ENCODE measurements at places on chromosomes 6 and 20.

GRCh38 chr6:107231243-107231642 lies 115.9 kb upstream of the BEND3 start:
- DNase-seq, result no peak

DNA sequence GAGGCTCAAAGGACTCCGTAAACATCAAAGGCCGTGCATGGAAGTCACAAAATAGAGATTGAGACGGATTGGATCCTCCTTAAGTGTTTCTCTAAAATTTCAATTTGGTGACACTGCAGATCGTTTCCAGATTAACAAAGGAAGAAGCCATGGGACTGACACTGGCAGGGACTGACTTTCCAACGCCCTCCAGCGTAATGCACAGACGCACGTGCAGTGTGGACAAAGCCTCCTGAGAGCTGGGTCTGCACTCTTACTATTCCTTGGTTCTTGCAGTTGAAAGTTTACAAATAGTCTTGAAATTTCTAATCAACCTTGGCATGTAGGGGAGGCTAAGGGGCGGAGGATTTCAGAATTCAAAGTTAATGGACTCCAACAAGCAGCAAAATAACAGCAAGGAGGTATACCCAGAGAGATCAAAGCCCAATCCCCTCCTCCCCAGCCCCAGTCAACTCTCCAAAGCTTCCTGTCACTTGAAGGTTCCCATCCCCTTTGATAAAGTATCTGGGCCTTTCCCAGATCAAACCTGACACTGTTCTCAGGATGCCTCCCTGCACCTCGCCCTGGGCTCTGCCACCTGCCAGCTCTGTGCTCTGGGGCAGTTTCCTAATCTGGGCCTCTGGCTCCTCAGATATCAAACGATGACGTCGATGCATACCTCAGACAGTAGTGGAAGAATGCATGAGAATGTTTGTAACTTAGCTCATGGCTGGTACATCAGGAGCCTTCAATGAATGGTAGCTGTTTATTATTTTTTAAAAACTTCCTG lies 106.5 kb upstream of the TRAF3IP2 start:
- no peak for DNase-seq

GRCh38 chr6:42393339-42393738 lies 58.4 kb downstream of the TRERF1 start:
- no peak for DNase-seq

GRCh38 chr6:52155791-52156576 lies 30.2 kb upstream of the IL17A start:
- no peak for DNase-seq

DNA sequence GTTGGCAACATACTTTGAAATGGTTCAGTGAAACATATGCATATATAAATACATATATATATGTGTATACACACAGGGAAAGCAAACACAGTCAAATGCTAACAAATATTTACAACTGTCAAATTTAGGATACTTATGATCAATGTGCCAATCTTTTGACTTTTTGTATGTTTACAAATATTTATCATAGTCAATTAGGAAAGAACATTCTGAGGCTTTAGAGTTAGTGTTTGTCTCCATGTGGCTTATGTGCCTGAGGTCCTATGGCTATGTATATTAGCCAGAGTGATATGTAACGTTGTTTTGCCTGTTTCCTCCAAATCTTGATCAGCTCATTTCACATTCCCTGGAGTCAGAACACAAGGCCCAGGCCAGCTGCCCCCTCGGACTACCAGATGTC lies 126.5 kb upstream of the MAN1A1 start:
- DNase-seq, result no peak

DNA sequence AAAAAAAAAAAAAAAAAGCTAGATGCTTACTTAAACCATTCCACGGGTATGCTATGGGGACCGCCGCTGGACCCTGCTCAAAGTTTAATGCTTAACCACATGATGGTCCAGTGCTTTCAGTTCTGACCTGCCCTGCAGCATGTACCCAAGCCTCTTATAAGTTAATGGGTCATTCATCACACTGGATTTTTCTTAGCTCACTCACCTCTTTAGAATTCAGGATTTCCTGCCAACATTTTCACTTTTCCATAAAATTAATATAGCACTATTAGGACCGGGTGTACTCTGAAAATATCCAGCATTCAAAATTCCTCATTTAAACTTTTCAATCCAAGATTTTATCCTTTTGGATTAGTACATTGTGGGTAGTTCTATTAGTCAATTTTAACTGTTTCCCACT lies 140.8 kb downstream of the ALDH8A1 start:
- no peak for DNase-seq
